ENCODE measurements at places on chromosomes 16 and 17.

GRCh38 chr17:29019475-29020181 is 13.8 kb upstream of the SEZ6 start:
- DNase-seq = no peak

- no peak for DNase-seq
Measured at GRCh38 chr16:27498031-27498825, 51.5 kb downstream of the GTF3C1 start.

DNA sequence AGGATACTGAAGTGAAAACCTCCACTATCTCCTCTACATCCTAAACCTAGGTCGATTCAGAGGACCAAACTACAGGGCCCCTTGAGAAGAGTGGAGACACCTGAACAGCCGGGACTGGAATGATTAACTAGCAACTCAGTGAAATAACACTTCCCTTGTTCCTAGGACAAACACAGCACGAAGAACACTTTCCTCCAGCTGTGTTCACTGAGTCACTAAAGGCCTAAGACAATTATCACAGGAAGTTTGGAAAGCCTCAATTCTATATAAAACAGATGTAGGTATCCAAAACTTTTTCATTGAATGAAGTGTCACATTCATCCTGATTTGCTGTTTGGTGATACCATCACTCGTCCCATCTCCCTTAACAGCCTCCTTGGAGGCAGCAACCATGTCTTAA is 15.5 kb upstream of the CUEDC1 start:
- DNase-seq = no peak

- DNase-seq = peak; percentile 95
Measured at GRCh38 chr17:4412933-4413831, 20.6 kb upstream of the SPNS3 start.

GRCh38 chr16:86661706-86662105 is 83.4 kb downstream of the FOXL1 start:
- no peak for DNase-seq

DNA sequence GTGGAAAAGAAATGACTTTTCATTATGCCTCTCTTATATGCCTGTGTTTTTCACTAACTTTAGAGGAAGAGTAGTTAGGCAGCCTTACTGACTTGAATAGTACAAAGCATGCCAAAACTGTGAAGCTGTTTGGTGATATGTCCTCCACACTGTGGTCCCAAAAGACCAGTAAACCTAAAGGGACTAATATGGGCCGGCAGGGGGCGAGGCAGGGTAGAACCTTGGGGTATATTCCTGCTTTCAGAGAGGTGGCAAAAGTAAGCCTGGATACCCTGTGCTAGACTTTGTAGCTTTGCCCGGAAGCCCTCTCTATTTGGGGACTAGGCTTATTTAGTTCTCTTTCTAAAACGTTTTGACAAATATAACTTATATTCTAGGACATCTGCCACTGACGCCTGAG is 36.5 kb upstream of the VWA3A start:
- DNase-seq = peak; percentile 30

GRCh38 chr17:416293-417206 is 63.9 kb upstream of the RPH3AL start:
- no peak for DNase-seq

DNA sequence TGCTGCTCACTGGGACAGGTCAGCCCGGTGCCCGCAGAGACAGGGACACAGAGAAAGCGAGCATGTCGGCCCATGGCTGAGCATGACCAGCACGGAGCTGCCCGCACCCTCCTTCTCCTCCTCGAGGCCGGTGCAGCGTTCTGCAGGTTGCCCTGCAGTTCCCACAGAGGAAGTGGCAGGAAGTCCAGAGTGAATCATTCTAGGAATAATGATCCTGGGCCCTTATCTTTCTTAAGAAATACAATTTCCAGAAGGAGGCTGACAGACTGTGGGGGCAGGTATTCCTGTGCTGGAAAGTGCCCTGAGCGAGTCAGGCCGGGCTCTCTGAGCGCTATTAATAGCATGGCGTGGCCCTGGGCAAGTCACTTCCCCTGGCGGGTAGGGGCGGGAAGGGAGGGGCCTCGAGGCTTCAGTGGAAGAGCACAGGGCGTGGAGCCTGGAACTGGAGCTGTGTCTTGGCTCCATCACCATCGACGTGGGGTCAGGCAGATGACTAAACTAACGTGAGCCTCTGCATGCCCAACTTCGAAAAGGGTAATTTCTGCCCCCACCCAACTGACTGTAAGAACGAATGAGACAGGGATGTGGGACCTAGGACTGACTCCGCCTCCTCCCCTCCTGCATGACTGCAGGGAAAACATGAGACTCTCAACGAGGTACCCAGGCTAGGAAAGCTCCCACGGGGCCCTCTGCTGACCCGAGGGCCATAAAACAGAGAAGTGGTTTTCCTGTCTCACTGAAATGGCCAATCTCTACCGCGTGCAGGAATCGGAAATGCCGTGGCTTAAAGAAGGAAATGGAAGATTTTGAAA is 9.8 kb downstream of the TMEM204 start:
- peak; percentile 32 for DNase-seq

DNA sequence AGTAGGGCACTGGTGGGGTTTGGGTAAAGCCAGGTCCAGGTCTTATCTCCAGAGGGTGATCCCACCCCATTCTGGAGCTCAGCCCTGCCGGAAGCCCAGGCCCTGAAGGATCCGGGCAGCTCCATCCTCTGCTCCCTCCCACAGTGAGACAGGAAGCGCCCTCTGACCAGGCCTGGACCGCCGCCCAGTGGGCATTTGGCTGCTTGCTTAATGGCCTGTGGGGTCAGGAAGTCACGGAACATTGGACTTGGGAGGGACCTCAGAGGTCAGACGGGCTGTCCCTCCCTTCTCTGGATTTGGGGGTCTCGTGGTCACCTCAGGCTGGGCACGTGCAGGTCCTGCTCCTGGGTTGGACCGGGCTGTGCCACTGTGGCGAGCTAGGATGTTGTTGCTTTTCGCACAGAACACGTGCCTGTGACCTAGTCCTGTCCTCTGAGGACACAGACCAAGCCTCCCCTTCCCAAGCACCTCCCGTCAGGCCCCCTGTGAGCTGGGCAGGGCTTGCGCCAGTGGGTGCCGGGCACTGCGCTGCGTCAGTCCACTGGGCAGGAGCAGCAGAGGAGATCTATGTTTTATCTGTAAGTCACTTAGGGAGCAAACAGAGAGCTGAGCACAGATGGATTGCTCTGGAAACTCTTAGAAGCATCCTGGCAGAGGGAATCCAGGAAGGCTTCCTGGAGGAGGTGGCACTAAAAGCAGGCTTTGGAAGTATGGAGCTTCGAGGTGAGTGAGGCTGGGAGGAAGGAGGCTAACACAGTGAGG is 49.4 kb upstream of the GSE1 start:
- no peak for DNase-seq

- DNase-seq = peak; percentile 47
Measured at GRCh38 chr17:2336852-2337543, at the start of gene SGSM2. SGSM2 (plus strand) TSS chr17:2337501; CDS start chr17:2337689, 188 bp downstream.

- DNase-seq = no peak
Measured at GRCh38 chr17:74990581-74991105, 3.2 kb downstream of the CDR2L start.
